ENCODE measurements at places on chromosomes 13 and 19.

DNA sequence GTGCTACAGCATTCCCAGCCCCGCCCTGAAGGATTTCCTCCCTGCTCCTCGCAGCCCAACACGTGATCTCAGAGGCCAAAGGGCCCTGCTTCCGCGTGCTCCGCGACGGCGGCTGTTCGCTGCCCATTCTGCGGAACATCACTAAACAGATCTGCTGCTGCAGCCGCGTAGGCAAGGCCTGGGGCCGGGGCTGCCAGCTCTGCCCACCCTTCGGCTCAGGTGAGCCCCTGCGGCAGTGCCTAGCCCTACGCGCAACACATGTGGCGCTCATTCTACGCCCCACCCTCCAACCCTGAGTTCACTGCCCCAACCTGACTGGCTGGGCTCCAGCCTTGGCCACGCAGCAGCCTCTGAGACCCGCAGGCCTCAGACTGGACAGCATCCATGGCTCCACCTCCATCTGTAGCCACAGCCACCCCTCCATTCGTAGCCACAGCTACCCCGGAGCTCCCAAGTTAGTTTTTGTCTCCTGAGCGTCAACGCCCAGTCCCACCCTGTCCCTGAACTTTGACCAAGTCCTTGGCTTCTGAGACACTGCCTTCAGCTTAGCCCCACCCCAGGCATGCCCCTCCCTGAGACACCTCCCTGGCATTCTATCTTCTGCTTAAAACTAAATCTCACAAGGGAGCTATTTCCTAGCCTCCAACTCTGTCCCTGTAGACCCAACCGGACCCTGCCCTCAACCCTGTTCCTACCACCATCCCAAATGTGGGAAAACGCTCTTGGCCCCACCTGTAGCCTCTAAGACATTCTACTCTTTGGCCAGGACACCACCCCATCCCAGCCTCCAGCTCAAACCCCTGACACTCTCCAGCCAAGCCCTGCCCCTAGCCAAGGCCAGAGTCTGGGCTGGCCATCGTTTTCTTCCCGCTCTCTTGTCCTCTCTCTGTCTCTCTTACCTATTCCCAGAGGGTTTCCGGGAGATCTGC is 6.4 kb downstream of the LTBP4 start:
- no peak for DNase-seq

- no peak for DNase-seq
These were observed 18.8 kb downstream of the GAS6 start for GRCh38 chr13:113845055-113845454.

GRCh38 chr19:50167314-50167721 is 4.2 kb upstream of the IZUMO2 start:
- no peak for DNase-seq

DNA sequence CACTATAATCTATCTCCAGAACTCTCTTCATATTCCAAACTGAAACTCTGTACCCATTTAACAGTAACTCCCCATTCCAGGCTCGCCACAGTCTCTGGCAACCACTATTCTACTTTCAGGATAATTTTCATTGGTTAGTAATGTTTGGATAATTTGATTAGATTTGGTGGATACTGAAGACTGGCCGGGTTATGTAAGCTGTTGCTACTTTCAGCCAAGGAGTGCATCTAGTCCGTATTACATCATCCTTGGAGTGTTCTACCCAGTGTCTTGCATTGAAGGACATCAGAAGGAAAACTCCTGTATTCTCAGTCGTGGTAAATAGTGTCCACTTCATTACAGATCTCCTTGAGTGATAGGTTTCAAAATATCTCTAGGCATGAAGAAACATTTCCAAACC is 60.5 kb downstream of the PCCA start:
- DNase-seq: no peak

DNA sequence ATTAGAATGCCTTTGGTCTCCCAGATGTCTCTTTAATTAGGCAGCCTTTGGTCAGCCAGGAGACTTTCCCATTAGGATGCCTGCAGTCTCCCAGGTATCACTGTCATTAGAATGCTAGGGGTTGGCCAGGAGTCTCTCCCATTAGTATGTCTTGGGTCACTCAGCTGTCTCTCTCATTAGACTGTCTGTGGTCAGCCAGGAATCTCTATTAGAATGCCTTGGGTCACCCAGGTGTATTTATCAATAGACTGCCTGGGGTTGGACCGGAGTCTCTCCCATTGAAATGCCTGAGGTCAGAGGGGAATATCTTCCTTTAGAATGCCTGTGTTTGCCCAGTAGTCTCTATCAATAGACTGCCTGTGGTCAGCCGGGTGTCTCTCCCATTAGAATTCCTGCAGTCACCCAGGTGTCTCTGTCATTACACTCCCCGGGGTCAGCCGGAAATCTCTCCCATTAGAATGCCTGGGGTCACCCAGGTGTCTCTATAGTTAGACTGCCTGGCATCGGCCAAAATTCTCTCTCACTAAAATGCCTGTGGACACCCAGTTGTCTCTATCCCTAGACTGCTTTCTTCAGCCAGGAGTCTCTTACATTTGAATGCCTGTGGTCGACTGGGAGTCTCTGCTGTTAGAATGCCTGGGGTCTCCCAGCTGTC is 1460.3 kb downstream of the UQCRFS1 start:
- no peak for DNase-seq

DNA sequence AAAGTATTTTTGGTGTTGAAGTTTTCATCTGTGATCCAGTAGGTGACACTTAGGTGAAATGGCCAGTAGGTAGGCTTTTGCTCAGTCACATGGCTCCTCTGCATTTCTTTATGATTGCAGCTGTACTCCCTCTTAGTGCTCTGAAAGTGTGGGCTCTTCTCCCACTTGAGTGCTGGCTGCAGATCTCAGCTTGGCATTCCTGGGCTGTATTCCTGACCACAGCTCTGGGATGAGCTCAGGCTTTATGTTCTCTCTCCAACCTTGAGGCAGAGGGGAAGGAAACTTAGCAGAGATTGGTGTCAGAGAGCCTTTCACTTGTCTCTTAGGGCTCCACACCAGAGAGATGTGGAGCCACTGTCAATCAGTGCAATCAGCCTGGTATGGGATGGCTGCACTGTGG is 254.3 kb downstream of the NDFIP2 start:
- DNase-seq: no peak

DNA sequence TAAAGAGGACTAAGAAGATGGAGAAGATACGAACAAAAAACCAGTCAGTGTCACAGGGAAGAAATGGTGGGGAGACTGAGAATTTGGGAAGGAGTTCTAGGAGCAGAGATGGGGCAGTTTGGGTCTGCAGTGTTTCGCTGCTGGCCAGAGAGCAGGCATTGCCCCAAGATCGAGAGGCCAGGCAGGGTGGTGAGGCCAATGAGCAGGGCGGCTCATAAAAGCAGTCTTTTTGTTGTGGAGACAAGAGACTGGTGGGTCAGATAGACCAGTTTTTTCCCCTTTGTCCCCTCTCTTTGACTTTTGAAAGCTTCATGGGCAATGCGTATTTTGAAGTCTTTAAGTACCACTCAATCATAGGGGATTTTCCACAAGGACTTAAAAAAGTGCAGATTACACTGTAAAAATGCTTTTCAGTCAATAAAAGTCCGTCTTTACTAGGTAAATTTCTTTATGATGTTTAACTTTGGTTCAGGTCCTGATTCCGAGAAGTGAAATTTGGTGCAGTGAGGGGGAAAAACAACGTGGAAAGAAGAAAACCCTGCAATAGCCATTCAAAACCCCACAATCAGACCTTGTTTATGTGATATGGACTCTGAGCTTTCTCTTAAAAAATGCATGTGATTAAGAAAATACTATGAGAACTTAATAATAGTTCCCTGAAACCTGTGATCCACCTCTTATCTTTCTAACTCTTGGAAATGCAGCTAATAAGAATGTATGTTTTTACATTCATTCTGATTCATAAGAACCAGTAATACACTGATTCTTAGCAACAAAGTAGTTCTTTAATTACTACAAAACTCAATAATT is 338.9 kb downstream of the KLF5 start:
- no peak for DNase-seq

DNA sequence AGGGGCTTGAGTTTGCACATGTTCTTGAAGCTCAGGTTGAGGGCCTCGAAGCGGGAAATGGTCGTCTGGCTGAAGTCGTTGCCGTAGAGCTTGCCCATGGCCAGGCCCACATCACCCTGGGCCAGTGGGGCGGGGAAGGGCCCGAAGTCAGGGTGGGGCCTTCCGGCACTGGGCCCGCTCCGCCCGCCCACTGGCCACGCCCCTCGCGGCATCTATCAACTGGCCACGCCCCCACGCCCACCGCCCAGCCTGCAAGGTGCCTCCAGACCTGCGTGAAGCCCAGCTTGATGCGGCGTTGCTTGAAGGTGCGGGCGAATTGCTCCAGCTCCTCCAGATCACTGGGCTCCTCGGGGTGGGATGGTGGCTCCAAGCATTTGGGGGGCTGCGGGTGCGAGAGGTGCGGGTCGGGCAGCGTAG is 19.9 kb downstream of the ZNF574 start:
- no peak for DNase-seq

DNA sequence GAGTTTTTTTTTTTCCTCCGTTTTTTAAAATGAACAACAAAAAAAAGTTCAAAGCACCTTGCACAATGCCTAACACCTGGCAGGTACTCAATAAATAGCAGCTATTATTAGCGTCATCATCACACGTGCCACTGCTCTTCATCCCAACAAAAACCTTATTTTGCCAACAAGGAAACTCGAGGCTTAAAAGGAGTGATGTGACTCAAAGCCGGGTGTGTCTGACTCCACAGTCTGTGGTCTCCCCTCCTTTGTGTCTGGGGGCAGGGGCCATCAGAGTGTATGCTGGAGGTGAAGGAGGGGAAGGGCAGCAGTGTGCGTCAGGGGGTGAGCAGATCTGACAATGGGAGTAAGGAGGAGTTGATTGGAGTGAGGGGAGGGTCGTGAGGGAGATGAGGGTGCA is 34.1 kb upstream of the POU2F2 start:
- no peak for DNase-seq

- no peak for DNase-seq
These were observed 16.5 kb upstream of the SPACA6 start for GRCh38 chr19:51676566-51677083.

DNA sequence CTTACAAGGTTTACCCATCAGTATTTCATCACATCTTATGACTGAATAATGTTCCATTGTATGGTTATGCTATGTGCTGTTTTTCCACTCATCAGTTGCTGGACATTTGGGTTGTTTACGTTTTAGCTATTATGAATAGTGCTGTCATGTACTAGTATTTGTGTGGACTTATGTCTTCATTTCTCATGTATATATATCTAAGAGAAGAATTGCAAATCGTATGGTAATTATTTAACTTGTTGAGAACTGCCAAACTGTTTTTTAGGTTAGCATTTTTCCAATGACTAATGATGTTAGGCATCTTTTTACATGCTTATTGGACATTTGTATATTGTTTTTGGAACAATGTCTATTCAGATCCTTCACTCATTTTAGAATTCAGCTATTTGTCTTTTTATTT is 368.3 kb downstream of the LMO7 start:
- DNase-seq: no peak

GRCh38 chr13:101673360-101674105 is 221.1 kb downstream of the ITGBL1 start:
- DNase-seq: no peak

- DNase-seq: no peak
These were observed 40.3 kb upstream of the GARRE1 start for GRCh38 chr19:34214040-34214439.

DNA sequence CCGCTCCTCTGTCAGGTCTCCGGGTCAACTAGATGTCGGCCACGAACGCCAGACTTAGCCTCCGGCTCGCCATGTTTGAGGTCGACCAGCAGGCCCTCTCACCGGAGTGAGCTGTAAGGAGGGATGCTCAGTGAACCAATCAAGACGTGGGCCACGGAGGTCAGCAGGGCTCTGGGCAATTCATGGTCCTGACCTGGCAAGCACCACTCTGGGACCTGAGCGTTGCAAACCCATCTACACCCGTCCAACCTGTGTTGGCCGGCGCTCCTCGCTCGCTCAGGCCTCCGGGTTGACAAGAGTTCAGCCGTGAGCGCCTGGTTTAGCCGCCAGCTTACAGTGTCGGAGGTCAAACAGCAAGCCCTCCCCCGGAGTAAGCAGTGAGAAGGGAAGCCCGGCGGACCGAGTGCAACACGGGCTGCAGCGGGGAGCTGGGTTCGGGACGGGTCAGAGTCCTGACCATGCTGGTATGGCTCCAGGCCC is 1361.9 kb downstream of the UQCRFS1 start:
- DNase-seq: no peak

GRCh38 chr19:35739275-35740107 is 2.8 kb downstream of the IGFLR1 start:
- DNase-seq: no peak

- DNase-seq: no peak
These were observed 107.5 kb downstream of the KLF12 start for GRCh38 chr13:74026753-74027152.

GRCh38 chr13:80783926-80784565 is 443.1 kb upstream of the SPRY2 start:
- DNase-seq: no peak

GRCh38 chr13:75366380-75367280 is 115.3 kb downstream of the TBC1D4 start:
- DNase-seq: no peak

GRCh38 chr13:113742000-113742441 is 17.0 kb upstream of the TMEM255B start:
- peak; percentile 68 for DNase-seq

GRCh38 chr19:29564574-29565005 is 38.8 kb downstream of the VSTM2B start:
- DNase-seq: no peak

- no peak for DNase-seq
These were observed 575.6 kb downstream of the DIAPH3 start for GRCh38 chr13:59587971-59588716.

DNA sequence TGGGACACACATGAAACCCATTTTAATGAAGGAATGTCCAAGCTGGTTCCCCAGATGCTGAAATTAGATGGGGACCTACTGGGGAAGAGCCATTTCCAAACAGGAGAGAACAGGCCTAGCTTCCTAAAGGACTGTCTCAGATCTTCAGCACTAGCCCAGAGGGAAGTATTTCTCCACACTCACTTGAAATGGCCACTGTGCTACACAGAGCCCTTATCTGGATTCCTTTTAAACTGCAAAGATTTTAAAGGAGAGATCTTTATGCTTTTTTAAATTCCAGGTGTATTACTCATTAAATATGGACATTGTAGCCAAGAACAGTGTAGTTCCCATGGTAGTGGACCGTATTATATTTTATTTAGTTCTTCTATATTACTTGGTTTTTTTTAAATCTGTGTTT is 255.3 kb downstream of the SHISA2 start:
- DNase-seq: no peak

- DNase-seq: no peak
These were observed 1.0 kb downstream of the HAUS5 start for GRCh38 chr19:35613574-35613973.

- no peak for DNase-seq
These were observed 154.5 kb downstream of the DCT start for GRCh38 chr13:94324767-94325540.

All from suppressor macrophage treated with lipopolysaccharide for 1 hour (primary cell).